ENCODE measurements at places on chromosomes 4 and X.

- DNase-seq: no peak
These were observed 108.8 kb downstream of the NAA11 start for GRCh38 chr4:79217025-79217424.

- DNase-seq: no peak
These were observed 914.9 kb upstream of the PCDH7 start for GRCh38 chr4:29805245-29805644.

GRCh38 chr4:90099812-90100211, 27.4 kb upstream of the CCSER1 start:
- no peak for DNase-seq

- DNase-seq: no peak
These were observed 1025.5 kb downstream of the RAB28 start for GRCh38 chr4:12458621-12459020.

GRCh38 chr4:144451766-144452450, 194.0 kb upstream of the HHIP start:
- DNase-seq: no peak

Measured in islet precursor cell (in vitro differentiated cells).